MM.1S (cell line): ENCODE measurements at places on chromosomes 5 and 9.

- DNase-seq = peak; percentile 69
- no peaks in the 10 kb centered on the region for H3K27me3 ChIP-seq
- peak overlapping the region; percentile 92 for H3K4me3 ChIP-seq
- no peaks in the 10 kb centered on the region for H3K36me3 ChIP-seq
- H3K27ac ChIP-seq = peak overlapping the region; percentile 98
Observed at GRCh38 chr9:105245029-105245890, 809 bp downstream of the SLC44A1 start.

DNA sequence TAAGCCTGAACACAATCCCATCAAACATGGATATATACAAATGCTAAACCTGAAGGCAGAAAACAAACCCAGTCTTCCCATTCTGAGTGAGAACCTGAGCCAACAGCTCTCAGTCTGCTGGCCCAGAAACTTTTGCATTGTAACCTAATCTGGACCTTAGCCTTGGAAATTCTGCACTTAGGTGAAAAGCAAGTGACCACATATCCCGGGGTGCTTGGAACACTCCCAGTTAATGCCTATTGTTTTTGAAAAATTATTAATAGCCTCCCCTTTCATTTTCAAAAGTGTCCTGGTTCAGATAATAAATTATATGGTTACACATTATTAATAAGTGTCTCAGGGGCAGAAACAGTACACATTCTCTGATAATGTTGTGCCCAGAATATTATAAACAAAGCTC lies 228.3 kb upstream of the TARS1 start:
- DNase-seq = no peak
- no peaks in the 10 kb centered on the region for H3K4me1 ChIP-seq
- no peak overlapping the region for H3K27ac ChIP-seq
- no peak overlapping the region for H3K4me3 ChIP-seq
- no peaks in the 10 kb centered on the region for H3K36me3 ChIP-seq

DNA sequence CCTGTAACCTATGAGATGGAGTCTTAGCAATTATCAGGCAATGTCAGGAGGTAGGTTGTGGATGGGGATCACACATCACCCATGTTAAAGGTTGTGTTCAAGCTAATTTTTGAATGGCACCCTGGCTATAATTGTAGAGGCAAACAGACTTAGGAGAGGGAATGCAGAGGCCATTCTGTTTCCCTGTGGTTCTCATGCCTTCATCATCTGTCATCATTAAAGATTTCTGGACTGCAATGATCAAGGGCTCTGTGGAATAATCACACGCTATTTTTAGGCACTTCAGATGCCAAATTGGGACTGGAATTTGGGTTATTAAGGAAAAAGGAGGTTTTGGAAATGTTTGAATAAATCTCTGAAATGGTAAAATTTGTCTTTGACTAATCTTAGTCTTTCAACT lies 1065.4 kb downstream of the TAF11L14 start:
- H3K36me3 ChIP-seq = no peaks in the 10 kb centered on the region
- no peak overlapping the region for H3K4me3 ChIP-seq
- peaks cover 4% of the 10 kb centered on the region; the same call in 1 of the 2 replicates for H3K4me1 ChIP-seq
- no peaks in the 10 kb centered on the region for H3K27me3 ChIP-seq

DNA sequence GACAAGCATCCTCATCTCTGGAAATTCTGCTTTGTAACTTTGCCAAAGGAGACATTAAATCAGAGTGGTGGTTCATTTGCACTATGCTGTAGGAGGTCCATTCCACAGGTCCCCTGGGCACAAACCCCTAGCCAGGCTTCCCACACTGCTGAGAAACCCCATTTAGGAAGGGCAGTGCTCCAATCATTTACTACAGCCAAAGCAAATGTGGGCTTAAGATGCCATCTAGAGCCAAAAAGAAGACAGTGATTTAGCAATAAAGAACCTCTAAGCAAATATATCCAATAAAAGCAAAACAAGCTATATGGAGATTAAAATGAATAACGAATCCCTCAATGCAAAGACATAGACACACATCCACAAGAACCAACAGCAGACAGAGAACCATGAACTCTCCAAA lies 129.0 kb upstream of the ALDH1B1 start:
- no peaks in the 10 kb centered on the region for H3K4me1 ChIP-seq
- H3K4me3 ChIP-seq = no peak overlapping the region
- no peaks in the 10 kb centered on the region for H3K36me3 ChIP-seq
- H3K27me3 ChIP-seq = no peaks in the 10 kb centered on the region
- no peak for DNase-seq
